Activated CD8-positive, alpha-beta T cell treated with anti-CD3 and anti-CD28 coated beads for 36 hours (primary cell): ENCODE measurements at places on chromosomes 1 and 21. TPM values are rescaled to one million over a fixed set of nuclear protein-coding genes. Genes with fewer than 3 reads are reported as not detected.

The TDRD10 gene
- total RNA-seq, result not detected

The HRNR gene
- not detected for total RNA-seq

The GREM2 gene
- not detected for total RNA-seq

The C1orf226 gene
- total RNA-seq, result 0.07 TPM

The RASAL2 gene
- not detected for total RNA-seq

The KCNQ4 gene
- 0.43 TPM for total RNA-seq

The GJA8 gene
- total RNA-seq, result not detected

The GJA4 gene
- not detected for total RNA-seq

The ADAMTSL4 gene
- 0.20 TPM for total RNA-seq

The PTGFR gene
- not detected for total RNA-seq

The NOTCH2NLA gene
- 19.2 TPM for total RNA-seq

The PRRX1 gene
- not detected for total RNA-seq

The DNAJC6 gene
- 2.2 TPM for total RNA-seq

The GPR37L1 gene
- total RNA-seq, result not detected

The CCDC181 gene
- not detected for total RNA-seq

The PODN gene
- not detected for total RNA-seq

The DNAH14 gene
- total RNA-seq, result 1.8 TPM

The SEC16B gene
- not detected for total RNA-seq

The BRINP3 gene
- total RNA-seq, result not detected

The ZBTB8B gene
- total RNA-seq, result not detected

The MIB2 gene
- 40.1 TPM for total RNA-seq

The PTAFR gene
- 0.25 TPM for total RNA-seq

The VSIG8 gene
- total RNA-seq, result not detected

The RGS7 gene
- total RNA-seq, result not detected

The C4BPB gene
- 2.2 TPM for total RNA-seq

The CCDC28B gene
- 27.0 TPM for total RNA-seq

The TMCO1 gene
- total RNA-seq, result 57.9 TPM

The ANKRD45 gene
- not detected for total RNA-seq

The EEIG2 gene
- total RNA-seq, result 12.6 TPM

The FRRS1 gene
- 4.2 TPM for total RNA-seq

The LCE2A gene
- not detected for total RNA-seq

The SLAMF9 gene
- not detected for total RNA-seq
